NCI-H748 treated with DMSO at 0.1 percent for 48 hours (cell line): ENCODE measurements at places on chromosomes 16 and 17.

DNA sequence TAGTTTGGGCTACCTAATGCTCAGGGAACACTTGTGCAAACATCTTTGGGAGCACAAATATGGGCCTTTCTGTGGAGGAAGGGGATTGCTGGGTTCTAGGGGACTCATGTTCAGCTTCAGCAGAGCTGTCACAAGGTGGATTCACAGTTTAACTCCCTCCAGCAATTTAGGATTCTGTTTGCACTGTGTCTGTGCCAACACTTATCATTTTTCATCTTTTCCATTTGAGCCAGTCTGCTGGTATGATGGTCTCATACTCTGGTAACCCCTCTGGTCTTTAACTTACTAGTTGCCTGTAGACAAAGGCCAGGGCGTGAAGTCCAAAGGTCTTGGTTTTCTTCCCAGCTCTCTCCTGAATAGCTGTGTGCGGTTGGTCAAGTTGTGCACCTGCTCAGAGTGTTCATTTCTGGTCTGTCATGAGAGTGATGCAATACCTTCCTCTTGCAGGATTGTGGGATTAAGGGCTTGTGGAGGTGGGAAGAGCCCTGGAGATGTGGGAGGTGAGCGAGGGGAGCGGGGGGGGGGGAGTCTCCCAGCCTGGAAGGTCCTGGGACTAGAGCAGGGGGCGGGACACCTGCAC lies 152.6 kb downstream of the CMIP start:
- DNase-seq, result no peak

- no peak for DNase-seq
Observed at GRCh38 chr17:80361495-80362220, 53.3 kb upstream of the ENDOV start.

DNA sequence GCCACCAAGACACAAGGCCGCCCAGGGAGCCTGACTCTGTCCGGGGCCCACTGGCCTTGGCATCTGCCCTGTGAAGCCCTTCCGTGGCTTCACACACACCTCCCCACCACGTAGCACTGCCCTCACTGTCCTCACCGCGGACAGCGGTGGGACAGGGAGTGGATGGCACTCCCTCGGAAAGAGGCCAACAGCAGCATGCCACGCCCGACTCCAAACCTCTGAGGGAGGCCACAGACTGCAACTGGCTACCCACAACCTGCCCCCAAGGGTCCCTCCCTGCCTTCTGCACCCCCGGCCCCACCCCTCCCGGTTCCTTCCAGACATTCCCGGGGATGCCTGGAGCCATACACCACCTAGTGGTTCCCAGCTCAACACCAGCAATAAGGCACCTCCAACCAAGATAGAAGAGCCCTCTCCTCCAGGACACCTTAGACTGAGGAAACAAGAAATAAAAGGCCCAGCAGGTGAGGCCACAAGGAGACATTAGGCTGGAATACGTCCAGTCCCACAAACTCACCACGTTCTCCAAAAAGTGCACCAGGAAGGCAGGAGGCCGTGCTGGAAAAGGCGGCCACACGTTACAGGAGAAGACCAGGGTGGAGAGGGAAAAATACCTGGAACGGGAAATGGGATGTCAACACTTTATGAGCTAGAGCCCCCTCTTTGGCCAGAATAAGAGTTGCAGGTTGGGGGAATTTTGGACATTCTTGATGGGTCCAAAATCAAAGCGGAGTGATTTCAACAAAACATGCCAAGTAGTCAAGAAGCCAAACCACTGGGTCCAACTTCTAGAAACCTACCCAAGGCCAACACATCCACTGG lies 310.0 kb downstream of the SOX9 start:
- no peak for DNase-seq

GRCh38 chr17:61368832-61369450 lies 30.7 kb upstream of the TBX2 start:
- no peak for DNase-seq

DNA sequence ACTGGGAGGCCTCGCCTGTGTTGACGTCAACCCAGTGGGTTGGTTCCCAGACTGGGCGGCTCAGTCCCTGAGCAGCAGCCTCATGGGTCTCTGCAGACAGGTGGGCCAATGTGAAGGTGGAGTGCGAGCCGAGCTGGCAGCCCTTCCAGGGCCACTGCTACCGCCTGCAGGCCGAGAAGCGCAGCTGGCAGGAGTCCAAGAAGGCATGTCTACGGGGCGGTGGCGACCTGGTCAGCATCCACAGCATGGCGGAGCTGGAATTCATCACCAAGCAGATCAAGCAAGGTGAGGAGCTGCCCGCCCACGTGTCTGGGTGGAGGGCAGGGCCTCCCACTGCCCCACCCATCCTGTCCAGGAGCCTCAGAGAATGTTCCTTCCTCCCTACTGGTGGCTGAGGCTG lies 44.1 kb downstream of the MRC2 start:
- DNase-seq, result peak; percentile 57
